ENCODE measurements at places on chromosomes 4 and X.
A peak's percentile ranks its signal among the peaks of the same experiment; 100 is the strongest.

DNA sequence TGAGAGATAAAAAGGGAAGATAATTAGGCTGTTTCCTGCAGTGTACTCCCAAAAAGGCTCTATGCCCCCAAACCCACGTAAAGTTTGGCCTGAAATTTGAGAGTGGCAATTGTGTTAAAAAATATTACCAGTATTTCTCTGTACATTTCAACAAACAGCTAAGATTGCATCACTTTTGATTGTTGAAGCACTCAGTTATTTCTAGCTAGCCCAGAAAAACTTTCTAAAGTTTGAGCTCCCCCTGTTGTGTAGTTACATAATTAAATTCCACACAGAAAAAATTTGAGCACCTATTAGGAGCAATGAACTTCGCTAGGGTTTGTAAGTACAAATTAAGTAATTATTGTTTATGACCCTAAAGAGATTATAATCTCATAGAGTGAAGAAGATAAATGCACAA lies 109.4 kb downstream of the DLG3 start:
- no peak for DNase-seq

GRCh38 chr4:175622887-175623286 lies 189.2 kb downstream of the GPM6A start:
- DNase-seq: no peak

- DNase-seq: no peak
These were observed 525.1 kb upstream of the ATOH1 start for GRCh38 chr4:93303440-93303839.

GRCh38 chrX:112577146-112577545 lies 102.6 kb downstream of the LHFPL1 start:
- DNase-seq: no peak

- no peak for DNase-seq
These were observed 857.0 kb upstream of the HTR2C start for GRCh38 chrX:113726898-113727297.

- no peak for DNase-seq
These were observed 409.2 kb upstream of the FGF13 start for GRCh38 chrX:139120760-139121159.

DNA sequence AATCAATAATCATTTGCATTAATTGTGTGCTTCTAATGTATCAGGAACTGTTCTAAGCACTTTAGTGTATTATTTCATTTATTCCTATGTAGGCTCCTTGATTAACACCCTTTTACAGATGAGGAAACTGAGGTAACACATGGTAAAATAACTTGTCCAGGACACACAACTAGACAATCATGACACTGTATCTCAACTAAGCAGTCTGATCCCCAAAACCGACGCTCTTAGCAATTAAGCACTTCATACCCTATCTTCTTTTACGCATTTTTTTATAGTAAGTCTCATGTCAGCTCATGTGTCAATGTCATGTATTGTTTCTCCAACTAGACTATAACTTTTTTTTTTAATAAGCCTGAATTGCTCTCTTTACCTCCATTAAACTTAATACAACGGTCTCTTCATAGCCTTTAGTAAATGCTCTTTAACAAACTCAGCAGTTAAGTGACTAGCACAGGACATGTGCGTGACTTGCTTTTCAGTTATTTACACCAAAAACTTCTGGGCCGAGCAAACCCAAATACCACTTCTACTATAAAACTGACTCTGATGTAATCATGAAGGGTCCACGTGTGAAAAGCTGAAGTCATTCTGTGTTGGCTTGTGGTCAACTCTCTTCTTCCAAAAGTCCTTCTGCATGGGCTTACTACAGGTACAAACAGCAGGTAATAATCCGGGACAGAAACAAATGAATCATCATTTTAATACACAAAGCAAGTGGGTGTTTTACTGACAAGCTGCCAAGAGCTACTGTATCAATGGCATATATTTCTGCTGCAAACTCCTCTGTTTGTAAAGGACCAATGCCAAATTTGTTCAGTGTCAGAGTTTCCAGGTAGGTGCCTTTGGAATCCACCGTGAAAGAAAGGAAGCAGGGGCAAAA lies 7.9 kb upstream of the AMBN start:
- no peak for DNase-seq

- DNase-seq: no peak
These were observed 1489.8 kb downstream of the STIM2 start for GRCh38 chr4:28350485-28350884.

- no peak for DNase-seq
These were observed 395.1 kb downstream of the RAB28 start for GRCh38 chr4:13088726-13089658.

DNA sequence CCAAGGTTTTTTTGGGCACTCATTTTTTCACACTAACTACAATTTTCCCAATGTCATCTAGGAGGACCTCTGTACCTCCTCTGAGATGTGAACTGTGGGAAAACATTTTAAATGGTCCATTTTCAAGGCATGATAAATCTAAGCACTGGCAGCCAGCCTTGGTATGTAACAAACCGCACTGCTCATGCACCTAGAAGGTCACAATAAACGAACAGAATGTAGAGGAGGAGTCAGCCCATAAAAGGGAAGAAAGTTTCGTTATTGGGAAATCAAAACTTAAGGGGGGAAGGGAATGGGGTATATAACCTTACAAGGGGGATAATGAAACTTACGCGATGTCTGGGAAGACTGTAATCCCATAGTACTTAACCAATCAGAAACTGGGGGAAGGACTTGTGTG lies 16.4 kb downstream of the COX18 start:
- no peak for DNase-seq

DNA sequence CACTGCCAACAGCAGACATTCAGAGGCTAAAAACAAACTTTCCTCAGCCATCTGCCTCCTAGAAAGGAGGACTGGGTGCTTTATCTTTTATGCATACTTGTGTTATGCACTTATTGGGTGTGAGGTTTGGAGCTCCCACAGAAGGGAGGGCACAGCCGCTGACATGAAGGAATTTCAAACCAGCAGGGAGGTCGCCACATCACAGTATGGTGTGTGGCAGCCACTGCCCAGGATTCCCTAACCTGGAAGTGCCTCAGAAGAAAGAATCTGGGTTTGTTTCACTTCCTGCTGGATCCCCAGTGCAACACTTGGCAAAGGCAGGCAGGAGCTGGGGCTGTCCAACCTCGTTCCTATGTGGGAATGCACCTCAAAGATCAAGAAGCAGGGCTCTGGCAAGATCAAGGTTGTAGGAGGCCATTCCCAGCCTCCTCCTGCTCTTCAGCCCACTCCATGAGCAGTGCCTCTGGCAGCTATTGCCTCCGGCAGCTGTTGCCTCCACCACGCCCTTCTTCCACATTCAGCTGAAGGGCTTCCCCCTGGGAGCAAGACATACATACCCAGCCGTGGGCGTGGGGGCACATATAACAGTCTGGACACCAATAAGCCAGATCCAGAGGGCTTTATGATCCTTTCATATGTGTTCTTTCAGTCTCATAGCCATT lies 109.0 kb upstream of the MAMLD1 start:
- DNase-seq: no peak

DNA sequence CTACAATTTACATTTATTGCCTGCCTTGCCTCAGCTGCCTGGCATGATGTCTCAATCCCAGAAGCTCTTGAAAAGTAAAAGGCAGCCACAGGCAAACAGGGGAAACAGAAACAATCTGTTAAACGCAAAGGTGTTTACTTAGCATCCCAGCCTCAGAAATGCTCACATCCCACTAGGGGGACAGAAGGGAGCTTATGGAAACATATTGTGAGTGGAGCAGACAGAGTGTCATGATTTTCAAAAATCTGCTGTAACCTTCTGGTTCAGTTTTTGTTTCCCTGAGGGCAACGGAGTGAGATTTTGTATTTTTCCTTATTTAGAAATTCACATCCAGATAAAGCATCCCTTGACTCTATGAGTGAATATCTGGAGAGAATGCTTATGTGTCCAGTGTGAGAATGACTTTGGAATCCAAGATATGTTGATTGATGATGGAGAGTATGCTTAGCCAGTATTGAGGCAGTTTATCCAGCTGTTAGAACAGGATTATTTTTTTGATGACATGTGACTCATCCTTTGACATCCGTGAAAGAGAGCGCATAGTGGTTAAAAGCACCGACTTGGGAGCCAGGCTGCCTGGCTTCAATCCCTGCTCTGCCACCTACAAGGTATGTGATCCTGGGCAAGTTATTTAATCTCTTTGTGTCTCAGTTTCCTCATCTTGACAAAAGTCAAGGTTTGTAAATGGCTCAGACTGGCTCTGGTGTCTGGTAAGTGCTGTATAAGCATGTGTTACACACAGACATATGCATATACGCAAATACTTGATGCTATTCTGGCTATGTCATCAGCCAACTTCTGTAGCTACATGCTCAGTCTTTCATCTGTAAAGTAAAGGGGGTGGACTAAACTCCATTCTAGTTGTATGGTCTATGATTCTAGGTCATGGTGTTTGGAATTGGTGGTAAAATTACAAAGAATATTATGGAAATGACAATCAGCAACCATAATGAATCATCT lies 381.2 kb downstream of the RAPGEF2 start:
- no peak for DNase-seq

GRCh38 chrX:38968344-38969216 lies 167.3 kb downstream of the MID1IP1 start:
- DNase-seq: no peak

- DNase-seq: peak; percentile 46
These were observed 66.0 kb downstream of the TBL1X start for GRCh38 chrX:9530848-9531274.

DNA sequence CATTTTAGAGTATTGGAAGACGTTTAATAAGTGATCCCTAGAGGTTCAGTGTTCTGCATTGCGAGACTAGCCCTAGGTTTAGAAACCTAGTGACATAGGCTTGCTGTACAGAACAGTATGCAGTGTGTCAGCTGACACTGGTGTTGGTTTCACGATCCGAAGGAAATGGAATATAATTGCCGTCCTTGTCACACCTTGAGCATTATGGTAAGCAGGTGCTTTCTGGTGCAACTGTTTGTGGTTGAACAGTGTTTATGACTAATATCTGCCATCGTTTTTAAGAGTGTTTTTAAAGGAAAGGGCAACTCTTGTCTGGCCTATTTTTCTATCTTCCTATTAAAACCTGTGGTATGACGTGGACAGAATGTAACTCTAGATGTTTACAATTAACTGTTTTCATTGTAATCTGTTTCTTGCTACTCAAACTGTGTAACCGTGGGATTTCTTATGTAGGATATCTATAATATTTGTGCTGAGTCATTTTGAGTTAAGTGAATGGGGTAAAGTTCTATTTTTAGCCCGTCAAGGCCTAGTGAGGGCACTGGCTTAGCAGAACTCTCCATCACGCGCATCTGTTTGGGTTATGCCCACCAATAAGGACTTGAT lies 53.8 kb upstream of the TBC1D14 start:
- peak; percentile 19 for DNase-seq

DNA sequence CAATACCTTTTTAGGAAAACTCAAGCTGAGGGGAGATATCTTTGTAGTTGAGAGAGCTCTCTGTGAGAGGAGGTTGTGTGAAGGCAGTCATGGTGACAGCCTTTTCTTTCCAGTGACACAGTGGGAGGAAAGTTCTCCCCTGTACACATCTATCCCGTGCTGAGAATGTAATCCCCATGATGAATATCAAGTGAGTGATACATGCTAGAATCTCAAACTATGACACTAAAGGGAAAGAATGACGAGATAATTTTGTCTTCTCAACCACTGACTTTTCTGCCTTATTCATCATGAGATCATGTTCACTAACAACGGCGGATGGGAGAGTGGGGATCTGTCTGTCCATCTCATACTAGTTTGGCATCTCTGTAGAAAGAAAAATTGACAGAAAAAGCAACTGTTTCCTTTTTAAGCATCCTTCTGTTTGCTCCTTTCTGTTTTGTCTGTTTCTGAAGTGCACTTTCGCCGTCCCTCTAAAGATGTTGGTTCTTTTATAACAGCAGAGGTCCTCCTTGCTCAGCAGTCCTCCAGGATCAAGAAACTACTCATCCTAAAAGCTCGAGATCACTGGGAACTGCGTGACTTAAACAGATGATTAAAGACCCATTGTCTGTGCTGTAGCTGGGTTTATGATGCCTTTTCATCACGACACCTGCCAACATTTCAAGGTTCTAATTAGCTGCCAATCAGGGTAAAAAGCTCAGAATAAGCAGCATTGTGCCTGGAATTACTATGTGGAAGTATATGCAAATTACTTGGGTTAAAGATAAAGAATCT lies 137.6 kb downstream of the DCK start:
- DNase-seq: no peak

- DNase-seq: no peak
These were observed 1.9 kb upstream of the CITED1 start for GRCh38 chrX:72307646-72308051.

DNA sequence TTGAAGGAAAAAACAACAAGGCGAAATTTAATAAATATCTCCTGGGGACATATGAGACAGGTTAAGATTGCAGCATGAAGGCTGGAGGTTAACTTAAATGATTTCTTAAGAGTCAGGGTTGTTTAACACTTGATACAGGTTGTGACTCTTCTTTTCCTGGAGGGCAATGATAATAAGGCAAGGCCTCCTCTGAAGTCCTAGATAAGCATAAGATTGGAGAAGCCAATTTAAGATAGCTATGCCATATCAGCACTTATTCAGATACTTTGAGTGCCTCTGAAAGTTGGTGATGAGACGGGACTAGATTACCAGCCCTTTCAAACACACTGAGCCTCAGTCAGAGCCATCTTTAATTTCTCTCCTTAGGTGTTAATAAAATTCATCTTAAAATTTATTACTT lies 350.8 kb downstream of the FBXO8 start:
- DNase-seq: no peak

DNA sequence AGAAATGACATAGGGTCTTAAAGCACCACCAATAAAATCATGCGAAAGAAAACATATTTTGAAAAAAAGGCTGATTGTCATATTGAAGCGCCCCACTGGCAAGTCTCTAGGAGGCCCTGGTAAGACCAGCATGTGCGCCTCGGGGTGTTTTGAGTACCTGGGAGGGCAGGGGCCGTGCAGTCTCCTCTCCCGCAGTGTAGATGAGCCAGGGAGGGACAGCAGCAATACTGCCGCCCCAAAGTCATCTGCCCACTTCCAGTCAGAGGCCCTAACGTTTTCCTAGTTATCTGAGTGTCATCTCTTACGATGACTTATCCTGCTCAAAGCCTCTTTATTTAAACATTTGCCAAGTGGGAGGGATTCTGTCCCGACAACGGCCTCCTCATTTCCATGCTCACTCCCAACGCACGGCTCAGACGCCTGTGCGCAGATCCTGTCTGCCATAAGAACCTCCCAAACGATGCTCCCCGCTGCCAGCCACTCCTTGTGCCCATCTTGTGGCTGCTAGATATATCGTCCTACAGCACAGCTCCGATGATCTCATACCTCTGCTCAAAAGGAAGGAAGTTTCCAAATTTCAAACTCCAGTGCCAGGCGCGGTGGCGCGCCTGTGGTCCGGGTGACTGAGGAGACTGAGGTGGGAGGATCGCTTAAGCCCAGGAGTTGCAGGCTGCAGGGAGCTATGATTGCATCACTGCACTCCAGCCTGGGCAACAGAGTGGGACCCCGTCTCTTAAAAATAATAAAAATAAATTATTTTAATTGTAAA lies 17.2 kb upstream of the SCRG1 start:
- DNase-seq: no peak

- no peak for DNase-seq
These were observed 181.7 kb upstream of the DDX53 start for GRCh38 chrX:22818061-22818460.

GRCh38 chr4:74598611-74599325 lies 153.8 kb downstream of the AREG start:
- no peak for DNase-seq

GRCh38 chr4:80540349-80540748 lies 204.8 kb downstream of the CFAP299 start:
- DNase-seq: no peak

Measured in activated T-cell treated with anti-CD3 and anti-CD28 coated beads, Interleukin-2, amount 50 U/mL, for 72 hours (primary cell).